ENCODE measurements at places on chromosomes 4 and X. TPM values are rescaled to one million over a fixed set of nuclear protein-coding genes. Genes with fewer than 3 reads are reported as not detected.

GRCh38 chrX:39194673-39195072 is 393.4 kb downstream of the MID1IP1 start:
- DNase-seq = no peak

- DNase-seq = no peak
Measured at GRCh38 chrX:108171671-108172070, 80.1 kb downstream of the ATG4A start.

- DNase-seq = no peak
Measured at GRCh38 chr4:122309988-122310626, 68.7 kb upstream of the ADAD1 start.

Gene FHIP1A
- total RNA-seq = not detected

Data from activated CD4-positive, alpha-beta T cell treated with anti-CD3 and anti-CD28 coated beads, Interleukin-2, amount 10 ng/mL, durations not matched to agents 7 days and 5 days (primary cell).